ENCODE measurements at places on chromosomes 6 and 20. TPM values are rescaled to one million over a fixed set of nuclear protein-coding genes. Genes with fewer than 3 reads are reported as not detected.

- DNase-seq, result no peak
Observed at GRCh38 chr6:159017757-159018559, 18.0 kb upstream of the RSPH3 start.

DNA sequence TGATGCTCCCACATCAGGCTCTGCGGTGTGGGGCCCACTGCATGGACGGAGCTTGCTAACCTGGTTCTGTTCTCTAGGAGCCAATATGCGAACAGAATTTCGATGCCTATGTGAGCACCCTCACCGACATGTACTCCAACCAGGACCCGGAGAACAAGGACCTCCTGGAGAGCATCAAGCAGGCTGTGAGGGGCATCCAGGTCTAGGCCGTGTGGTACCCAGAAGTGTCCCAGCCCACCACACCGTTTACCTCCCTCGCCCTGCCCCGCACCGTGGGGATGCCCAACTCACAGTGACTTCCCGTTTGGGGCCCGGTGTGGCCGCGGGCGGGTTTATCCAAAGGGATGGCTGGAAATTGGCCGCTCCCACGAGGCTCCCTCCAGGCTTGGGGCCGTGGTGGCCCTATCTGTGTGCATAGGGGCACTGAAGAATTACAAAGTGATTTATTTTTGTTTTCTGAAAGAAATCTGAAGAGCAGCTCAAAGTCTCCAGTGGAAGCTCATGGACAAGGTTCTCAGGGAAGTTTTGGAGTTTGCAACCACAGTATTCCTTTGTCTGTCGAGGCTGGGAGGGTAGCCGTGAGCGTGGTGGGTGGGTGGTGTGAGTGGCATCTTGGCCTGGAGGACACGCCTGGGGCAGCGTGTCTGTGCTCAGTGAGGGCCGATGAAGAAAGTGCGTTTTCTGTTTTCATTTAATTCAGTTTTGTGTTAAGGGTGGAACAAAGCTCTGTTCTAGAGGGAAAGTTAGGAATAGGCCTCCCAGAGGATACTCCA is 15.1 kb upstream of the PCMTD2 start:
- no peak for DNase-seq

DNA sequence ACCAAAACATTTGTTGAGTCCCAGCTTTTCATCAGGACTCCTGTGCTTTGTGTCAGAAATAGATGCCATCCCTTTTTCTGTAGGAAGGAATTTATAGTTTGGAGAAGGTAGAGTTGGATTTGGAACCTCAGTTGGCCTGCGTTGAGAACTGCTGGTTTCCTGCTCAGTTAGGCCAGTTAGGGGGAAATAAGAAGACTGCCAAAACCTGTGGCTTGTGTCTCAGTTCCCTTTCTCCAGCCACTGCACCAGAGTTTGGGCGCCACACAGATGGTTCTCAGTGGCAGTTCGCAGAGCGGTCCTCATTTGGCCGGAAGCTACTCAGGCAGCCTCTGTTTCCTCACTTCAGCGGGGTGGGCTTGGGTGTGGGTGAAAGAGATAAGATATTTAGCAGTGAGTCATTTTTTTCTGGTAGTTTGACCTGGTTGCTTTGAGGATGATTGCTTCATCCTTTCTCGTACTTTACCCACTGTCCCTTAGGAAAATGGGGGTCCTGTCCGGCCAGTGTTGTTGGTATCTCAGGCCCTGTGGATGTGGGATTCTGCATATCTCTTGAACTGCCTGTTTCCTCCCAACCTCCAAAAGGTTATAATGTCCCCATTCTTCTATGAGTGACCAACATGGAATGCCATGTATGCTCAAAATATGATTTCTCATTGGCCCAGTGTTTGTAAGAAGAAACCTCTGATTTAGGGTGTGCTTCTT is 53.7 kb downstream of the JARID2 start:
- DNase-seq, result peak; percentile 90

DNA sequence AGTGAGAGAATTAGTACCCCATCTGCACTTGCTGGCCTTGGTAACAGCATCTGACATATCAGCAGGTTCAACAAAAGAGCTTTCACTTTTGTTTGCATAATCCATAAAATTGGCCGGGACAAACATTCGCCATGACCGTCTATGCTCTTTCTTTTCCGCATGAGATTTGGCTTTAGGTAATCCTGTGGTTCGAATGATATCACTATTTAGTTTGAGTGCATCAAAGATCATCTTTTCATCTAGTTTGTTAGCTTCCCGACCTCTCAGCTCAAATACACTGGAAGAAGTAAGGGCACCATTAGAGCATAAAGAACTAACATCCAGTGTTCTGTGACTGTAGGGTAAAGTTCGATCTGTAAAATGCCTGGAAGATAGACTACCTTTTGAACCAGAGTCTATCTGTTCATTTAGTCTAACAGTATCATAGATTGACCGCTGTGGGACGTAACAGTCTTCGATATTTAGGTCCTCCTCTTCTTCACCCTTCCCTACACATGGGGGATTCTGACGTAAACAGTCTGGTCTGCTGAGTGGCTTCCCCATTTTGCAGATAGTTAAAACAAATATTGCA is 101.6 kb downstream of the DST start:
- DNase-seq, result no peak

- DNase-seq, result no peak
Observed at GRCh38 chr6:165774903-165775601, 112.0 kb upstream of the PDE10A start.

GRCh38 chr6:33915134-33915533 is 111.3 kb upstream of the MLN start:
- DNase-seq, result no peak

- no peak for DNase-seq
Observed at GRCh38 chr20:9974324-9974723, 60.5 kb upstream of the ANKEF1 start.

GRCh38 chr20:9180481-9181257 is 111.8 kb downstream of the PLCB4 start:
- no peak for DNase-seq

- DNase-seq, result no peak
Observed at GRCh38 chr20:37323985-37324384, 22.0 kb upstream of the SRC start.

GRCh38 chr20:60152792-60153191 is 194.6 kb downstream of the CDH26 start:
- no peak for DNase-seq

- DNase-seq, result no peak
Observed at GRCh38 chr6:156559162-156559690, 218.0 kb upstream of the ARID1B start.

GRCh38 chr20:54221353-54221752 is 13.5 kb downstream of the PFDN4 start:
- no peak for DNase-seq

DCDC2 gene
- not detected for total RNA-seq

OPRM1 gene
- total RNA-seq, result not detected

HLA-DQA2 gene
- total RNA-seq, result 11.6 TPM

TINAG gene
- not detected for total RNA-seq

RNF182 gene
- total RNA-seq, result not detected

LRFN2 gene
- total RNA-seq, result not detected

ANKRD66 gene
- total RNA-seq, result not detected

RFX6 gene
- not detected for total RNA-seq

TXLNB gene
- 0.23 TPM for total RNA-seq

NCOA6 gene
- total RNA-seq, result 34.0 TPM

NFATC2 gene
- 59.0 TPM for total RNA-seq

FOXA2 gene
- not detected for total RNA-seq

FAM209B gene
- total RNA-seq, result 1.3 TPM
